ENCODE measurements at places on chromosomes 2 and 18. TPM values are rescaled to one million over a fixed set of nuclear protein-coding genes. Genes with fewer than 3 reads are reported as not detected.

The PTPN4 gene
- total RNA-seq, result 35.4 TPM

The BMP10 gene
- not detected for total RNA-seq

GRCh38 chr2:42933824-42934254 is 141.5 kb upstream of the HAAO start:
- no peak for DNase-seq

DNA sequence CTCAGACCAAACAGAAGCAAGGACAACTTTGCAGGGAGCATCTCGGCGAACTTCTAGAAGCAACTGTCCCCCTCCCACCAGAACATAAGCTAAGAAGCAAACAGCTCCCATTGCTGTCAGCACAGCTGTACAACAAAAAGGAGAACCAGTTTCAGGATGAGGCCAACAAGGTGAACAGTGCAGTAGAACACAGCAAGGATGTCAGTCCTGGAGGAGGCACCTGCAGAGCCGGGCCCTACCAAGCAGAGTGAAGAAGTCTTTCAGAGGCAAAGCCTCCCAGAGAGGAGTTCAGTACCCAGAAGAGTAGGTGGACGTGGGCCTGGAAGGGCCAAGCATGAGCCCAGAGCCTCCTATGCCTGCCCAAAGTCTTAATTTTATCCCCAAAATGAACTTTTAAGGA is 1.0 kb downstream of the PASK start:
- no peak for DNase-seq

- no peak for DNase-seq
Observed at GRCh38 chr2:171134624-171135230, 26.0 kb downstream of the TLK1 start.

DNA sequence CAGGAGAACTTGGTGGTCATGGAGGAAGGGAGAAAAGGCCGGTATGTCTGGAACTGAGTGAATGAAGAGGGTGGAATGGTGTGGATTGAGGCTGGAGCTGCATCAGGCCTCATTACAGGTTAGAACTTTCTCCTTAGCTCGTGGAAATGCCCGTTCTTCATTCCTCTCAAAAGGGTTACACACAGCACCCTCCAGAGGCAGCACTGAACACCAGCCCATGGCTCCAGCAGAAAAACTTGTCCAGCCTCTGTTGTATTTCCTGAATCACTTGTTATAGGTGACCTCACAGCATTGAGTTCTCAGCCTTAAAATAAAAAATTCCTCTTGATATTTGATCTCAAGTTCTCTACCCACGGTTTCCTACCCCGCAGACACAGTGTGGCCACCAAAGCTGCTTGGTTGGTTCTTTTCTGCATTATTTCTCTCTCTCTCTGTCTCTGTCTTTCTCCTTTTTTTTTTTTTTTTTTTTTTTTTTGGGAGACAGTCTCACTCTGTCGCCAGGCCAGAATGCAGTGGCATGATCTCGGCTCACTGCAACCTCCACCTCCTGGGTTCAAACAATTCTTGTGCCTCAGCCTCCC is 89.6 kb downstream of the ITGB1BP1 start:
- no peak for DNase-seq

The METTL8 gene
- 44.9 TPM for total RNA-seq

DNA sequence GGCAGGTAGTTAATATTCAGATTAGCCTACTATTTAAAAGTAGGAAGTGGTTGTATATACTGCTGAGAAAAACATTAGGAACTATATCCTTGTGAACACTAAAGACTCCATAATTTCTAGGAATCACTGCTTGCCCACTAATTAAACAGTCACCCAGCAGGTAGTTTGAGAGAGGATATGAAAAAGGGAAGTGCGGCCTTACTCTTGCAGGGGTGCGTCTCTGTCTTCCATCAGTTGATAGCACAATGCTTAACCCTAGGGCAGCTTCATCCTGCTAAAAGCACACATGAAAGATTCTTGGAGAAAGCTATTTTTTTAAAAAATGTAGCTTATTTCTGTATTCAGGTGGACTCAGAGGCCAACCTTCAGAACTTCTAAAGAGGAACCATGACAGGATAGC is 53.1 kb upstream of the ATP5MC3 start:
- no peak for DNase-seq

- DNase-seq, result no peak
Observed at GRCh38 chr2:86309966-86310365, 27.5 kb downstream of the REEP1 start.

DNA sequence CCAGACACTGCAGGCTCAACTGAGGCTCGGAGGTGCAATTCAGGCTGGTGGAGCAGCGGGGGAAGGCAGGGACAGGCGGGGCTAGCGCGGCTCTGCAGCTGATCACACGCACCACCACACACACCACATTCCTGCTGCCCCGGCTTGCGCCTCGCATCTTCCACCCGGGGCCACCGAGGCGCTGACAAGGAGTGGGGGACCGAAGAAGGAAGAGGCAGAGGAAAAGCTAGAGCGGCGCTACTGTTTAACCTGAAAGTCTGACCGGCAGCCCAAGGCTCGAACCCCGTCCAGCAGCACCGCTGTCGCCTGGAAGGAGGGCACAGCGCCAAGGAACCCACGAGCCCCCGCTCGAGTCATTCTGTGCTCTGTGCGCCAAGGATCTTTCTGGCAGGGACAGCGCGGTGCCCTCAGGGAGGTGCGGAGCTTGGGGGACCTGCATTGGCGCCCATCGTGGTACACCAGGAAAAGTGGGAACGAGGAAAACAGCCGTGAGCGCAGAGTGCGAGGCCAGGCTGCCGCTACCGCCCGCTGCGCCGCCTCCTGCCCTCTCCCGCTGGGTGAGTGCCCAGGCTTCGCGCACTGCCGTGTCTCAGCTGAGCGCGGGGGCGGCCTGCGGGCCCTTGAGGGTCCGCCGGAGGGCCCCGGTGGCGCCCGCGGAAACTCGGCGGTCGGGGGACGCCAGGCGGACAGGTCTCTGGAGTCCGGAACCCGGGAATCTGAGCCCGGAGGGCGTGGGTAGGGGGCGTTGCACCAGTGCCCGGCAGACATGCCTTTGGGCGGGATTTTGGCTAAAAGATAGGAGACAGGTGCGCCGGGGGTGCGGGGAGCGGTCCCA is 860 bp upstream of the KCNJ3 start:
- peak; percentile 51 for DNase-seq

DNA sequence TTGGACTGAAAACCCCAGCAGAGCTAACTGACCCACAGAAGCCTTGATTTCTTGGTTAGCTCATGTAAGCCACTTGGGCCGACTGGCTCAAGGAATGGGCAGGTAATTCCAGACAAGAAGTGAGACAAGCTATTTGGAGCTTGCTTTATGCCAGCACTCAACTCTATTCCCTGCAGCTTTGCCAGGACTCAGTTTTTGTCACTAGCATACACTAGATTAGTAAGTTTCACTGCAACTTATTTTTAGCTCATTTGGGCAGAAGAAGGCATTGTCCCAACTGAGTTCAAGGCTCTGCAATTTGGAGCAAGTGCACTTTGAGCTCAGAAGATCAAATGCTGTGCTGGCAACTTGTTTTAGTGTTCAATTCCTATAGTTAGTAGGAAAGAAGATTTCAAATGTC is 116.1 kb downstream of the SLC4A3 start:
- DNase-seq, result no peak

GRCh38 chr2:120406566-120406965 is 60.6 kb downstream of the INHBB start:
- no peak for DNase-seq
